ENCODE measurements at places on chromosomes 11 and 22. TPM values are rescaled to one million over a fixed set of nuclear protein-coding genes. Genes with fewer than 3 reads are reported as not detected.

GRCh38 chr22:38262051-38262795, 10.6 kb downstream of the TMEM184B start:
- DNase-seq = peak; percentile 39

MICAL2 gene
- total RNA-seq = 38.8 TPM

DNA sequence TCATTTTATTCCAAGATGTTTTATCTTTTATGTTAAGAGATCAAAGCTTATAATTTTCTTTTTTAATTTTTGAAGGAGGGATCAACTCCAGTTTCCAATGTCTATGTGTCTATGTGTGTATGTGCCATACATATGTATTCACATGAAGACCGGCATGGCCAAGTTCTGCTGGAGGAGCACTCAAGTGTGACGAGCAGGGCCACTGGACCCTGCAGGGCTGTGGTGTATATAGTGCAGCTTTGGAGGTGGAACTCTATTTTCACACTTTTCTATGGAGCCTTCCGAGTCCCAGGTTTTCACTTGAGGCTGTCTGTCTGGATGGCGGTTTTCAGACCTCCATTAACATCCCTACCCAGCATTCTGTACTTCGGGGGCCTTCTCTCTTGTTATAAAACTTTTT, 36.5 kb upstream of the TTC12 start:
- DNase-seq = no peak

GRCh38 chr22:45553351-45554039, 50.8 kb downstream of the FBLN1 start:
- DNase-seq = no peak

GRCh38 chr22:36103891-36104290, 56.7 kb downstream of the APOL3 start:
- DNase-seq = no peak

- no peak for DNase-seq
Measured at GRCh38 chr22:26534171-26534855, 22.0 kb upstream of the TFIP11 start.

MCHR1 gene
- total RNA-seq = not detected

- no peak for DNase-seq
Measured at GRCh38 chr22:37497062-37497599, 10.9 kb upstream of the MFNG start.

DNA sequence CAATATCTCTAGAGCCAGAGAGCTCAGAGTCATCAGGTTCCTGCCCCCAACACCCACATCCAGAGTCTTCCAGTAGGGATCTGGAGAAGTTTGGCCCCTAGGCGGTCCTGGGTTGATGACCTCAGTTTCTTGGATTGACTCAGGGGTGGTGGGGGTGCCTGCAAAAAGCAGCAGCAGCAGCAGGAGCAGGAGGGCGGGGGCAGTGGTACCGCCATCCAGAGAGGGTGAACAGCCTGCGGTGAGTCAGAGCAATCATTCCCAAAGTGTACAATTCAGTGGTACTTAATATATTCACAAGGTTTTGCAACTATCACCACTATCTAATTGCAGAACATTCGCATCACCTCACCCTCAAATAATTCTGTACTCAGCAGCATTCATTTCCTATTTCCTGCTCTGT, 9.9 kb upstream of the SEC14L3 start:
- no peak for DNase-seq

- DNase-seq = no peak
Measured at GRCh38 chr11:60175860-60176275, 7.0 kb downstream of the MS4A6A start.

DNA sequence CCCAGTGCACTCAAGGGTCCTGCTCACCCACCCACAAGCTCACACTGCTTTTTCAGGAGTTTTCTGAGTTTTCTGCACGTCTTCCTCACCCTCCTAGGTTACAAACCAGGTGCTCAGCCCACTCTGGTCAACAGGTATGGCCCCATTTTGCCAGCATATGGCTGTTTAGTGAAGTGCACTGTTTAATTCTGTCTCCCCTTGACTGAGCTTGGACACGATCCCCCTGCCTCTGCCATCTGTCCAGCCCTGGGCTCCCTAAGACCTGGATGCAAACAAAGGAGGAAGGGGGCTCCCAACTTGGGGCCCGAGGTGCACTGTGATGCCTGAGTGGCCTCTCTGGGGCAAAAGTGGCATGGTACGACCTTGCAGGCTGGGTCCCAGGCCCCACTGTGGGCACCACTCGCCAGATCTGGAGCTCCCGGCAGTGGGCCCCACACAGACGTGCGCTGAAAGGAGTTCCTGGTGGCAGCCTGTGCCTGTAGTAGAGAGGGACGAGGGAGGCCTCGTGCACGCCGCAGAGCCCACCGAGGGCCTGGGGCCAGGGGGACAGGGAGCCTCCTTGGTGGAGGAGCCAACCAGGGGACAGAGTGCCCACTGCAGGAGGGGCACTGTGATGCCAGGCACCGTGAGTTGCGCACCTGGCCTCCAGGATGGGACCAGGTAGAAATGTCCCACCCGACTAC, 37.3 kb upstream of the COMT start:
- DNase-seq = no peak

GRCh38 chr11:71474141-71474770, 21.3 kb downstream of the NADSYN1 start:
- no peak for DNase-seq

GRCh38 chr22:20413217-20414058, 19.5 kb downstream of the ZNF74 start:
- DNase-seq = no peak

- no peak for DNase-seq
Measured at GRCh38 chr22:50319503-50319951, 7.3 kb downstream of the DENND6B start.

DNA sequence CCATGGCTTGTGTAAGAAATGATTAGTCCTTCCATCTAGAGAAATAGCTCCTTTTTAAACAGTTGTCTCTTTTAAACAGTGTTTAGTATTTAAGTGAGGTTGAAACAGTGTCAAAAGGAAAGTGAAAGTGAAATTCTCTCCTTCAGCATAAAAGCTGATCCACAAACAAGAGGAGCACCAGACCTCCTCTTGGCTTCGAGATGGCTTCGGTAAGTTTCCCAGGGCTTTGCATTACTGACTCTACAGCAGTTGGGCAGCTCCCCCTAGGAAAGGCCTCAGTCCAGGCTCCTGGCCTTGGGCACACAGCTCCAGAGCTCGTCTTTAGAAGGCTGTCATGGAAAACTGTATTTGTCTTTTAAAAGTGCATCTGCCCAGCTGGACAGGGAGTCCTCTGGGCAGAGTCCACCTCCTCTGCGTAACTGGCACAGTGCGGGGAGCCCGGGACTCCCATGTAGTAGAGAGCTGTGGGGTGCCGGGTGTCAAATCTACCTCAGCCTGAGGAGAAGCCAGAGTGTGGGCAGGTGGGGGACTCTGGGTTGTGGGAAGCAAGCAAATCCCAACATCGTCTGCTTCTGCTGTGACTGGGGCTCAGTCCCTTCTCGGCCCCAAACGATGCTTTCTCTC, at the start of gene PLAAT4:
Gene PLAAT4 (plus strand): TSS at position 140 of the 624 bp plus-strand sequence. CDS start 61 bp downstream, at position 201.
- DNase-seq = peak; percentile 54

- DNase-seq = no peak
Measured at GRCh38 chr11:16786131-16786530, 47.7 kb downstream of the C11orf58 start.

CHRM1 gene
- total RNA-seq = not detected

TMPRSS5 gene
- total RNA-seq = 0.64 TPM

IRF7 gene
- total RNA-seq = 76.6 TPM

Data from CD4-positive, alpha-beta memory T cell (primary cell).